SHP77 (cell line): ENCODE measurements at places on chromosomes 1 and 21.

DNA sequence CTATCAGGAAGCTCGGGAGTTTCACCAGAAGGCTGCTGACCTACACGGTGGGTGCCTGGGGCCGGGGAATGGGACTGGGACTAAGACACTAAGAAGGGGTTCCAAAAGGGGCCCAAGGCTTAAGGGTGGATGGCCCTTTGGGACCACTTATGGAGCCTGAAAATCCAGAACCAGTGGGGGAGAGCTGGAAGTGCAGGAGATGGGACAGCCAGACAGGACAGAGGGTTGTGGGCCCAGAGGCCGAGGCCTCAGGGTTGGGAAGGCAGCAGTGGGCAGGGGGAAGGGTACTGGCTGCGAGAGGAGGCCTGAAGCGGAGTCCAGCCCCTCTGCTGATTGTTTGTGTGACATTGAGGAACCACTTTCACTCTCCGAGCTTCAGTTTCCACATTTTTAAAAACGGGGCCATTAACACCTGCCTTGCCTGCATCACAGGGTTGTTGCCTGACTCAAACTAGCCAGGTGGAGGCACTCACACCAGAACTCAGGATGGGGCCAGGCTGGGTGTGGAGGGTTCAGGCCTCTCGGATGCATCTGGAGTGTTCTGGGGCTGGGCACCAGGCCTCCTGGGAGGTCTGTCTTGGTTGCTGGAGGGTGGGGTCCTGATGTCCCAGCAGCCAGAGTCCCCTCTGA is 3.0 kb downstream of the TTC24 start:
- peak; percentile 74 for DNase-seq

DNA sequence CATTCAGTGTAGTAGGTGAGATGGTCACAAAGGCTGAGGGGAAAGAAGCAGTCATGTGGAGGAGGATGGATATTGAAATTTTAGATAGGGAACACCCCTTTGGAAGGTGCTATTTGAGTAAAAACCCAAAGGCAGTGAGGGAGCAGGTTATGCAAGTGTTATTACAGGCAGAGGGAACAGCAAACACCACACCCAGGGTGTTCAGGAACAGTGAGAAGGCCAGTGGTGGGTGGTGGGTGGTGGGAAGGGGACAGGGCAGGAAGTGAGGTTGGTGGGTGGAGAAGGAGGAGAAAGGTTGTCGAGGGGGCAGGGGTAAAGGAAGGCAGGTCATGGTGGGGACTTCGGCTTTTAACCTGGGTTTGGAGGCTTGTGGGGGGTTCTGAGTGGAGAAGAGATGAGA is 39.2 kb upstream of the SCMH1 start:
- DNase-seq, result no peak

GRCh38 chr1:14538335-14538734 is 60.1 kb upstream of the KAZN start:
- DNase-seq, result no peak

- DNase-seq, result no peak
Measured at GRCh38 chr1:173476197-173476664, 904 bp upstream of the PRDX6 start.
